ENCODE measurements at places on chromosomes 7 and 10.

DNA sequence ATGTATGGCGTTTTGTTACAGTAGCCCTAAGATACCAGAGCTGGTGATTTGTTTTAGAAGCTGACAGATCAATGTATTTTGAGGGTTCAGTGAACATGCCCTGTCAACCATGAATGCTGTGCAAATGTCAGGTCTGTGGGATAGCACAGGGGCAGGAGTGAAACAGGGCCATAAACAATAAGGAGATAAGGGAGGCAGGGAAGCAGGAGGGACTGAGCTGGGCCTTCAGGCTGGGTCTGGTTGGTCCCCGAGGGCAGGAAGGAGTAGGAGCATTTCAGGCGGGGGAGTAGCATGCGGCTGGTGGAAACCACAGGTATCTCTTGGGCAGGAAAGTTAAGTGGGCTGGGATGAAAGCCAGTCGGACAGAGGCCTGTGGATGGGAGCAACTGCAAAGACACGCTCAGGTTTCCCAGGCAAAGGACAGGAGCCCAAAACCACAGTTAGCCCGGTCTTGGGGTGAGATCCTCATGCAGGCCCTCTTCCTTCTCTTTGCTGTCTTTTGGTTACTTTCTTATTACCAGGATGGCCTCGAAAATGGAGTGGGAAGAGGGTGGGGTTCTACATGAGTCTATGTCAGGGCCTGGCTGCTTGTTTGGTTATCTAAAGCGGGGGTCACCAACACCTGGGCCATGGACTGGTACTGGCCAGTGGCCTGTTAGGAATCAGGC is 69.5 kb upstream of the SEPHS1 start:
- no peak for DNase-seq

GRCh38 chr10:28139138-28139537 is 140.3 kb upstream of the ODAD2 start:
- DNase-seq = no peak

DNA sequence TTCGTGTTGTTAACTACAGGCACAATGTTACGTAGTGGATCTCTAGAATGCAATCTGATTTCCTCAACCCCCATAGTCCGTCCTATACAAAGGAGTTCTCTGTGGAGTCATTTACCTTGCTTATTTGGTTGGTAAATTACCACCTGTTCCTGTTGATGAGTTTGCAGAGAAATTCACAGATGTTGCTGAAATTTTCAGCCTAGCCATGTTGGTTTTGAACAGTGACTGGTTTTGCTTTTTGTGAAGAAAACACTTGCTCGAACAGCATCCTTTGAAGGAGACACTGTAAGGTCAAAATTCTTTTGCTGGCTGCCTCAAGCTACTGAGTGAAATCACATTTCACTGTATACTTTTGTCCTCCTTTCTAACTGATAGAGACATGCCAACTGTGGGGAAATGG is 15.4 kb upstream of the PRKCQ start:
- no peak for DNase-seq

DNA sequence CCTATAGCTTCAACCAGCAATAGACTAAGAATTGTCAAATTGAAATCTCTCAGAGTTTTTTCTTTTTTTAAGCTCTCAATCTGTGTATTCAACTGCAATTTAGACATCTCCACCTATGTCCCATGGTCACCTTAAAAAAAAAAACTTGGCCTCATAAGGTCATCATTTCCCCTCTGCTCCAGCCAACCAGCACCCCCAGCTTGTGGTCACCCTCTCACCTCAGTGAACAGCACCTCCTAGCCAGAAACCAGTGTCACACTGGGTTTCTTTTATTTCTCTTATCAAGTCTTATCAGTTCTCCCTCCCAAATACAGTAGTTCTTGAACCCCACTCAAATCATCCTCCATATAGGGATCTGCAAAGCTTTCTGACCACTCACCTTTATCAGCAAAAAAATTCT is 4.0 kb downstream of the ITGB1 start:
- DNase-seq = no peak

DNA sequence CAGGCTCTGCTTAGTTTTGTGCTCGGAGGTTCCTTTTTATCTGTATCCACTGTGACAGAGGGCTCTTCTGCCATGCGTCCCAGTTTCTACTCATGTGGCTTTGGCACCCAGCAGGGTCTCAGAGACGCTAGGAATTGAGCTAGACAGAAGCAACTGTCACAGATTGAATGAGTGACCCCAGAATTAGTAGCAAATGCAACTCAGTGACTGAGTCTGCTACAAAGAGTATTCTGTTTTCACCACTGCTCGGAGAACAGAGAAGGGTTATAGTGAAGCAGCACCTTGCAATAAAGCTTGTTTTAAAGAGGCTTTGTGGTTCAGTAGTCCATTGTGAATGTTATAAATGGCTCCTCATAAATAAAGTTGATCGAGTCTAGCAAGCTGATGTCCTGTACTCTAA is 113.2 kb downstream of the DNAH11 start:
- DNase-seq = no peak

GRCh38 chr7:40726559-40726958 is 591.8 kb downstream of the SUGCT start:
- DNase-seq = no peak

DNA sequence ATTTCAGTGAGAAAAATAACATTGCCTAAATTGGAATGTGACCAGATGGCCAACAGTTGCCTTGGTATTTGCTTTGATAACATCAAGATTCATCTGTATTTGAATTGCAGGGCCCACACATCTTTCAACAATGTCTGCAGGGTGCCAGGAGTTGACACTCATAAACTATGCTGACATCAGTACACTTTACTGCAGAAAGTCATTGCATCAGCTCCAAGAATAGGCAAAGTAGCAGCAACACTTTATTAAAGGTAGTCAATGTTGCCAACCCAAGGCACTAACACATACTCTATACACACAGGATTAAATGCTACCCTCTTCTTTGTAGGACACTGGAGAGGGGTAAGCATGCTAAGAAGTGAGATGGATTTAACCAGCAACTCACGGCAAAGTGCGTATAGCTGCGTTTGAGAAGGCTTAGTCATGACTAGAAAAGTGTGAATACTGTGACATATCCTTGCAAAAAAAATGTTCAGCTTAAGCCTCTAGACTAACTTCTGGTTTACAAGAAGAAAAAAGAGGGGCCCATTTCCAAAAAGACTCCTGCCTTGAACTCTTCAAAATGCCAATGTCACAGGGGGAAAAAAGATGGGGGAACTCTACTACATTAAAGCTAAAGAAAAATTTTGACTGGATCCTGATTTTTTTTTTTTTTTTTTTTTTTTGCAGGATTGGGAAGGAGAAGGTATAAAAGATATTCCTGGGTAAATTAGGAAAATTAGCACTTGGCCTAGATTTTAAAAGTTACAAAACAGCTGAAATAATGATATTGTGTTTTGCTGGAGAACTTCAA is 2.2 kb downstream of the BBIP1 start:
- DNase-seq = no peak

DNA sequence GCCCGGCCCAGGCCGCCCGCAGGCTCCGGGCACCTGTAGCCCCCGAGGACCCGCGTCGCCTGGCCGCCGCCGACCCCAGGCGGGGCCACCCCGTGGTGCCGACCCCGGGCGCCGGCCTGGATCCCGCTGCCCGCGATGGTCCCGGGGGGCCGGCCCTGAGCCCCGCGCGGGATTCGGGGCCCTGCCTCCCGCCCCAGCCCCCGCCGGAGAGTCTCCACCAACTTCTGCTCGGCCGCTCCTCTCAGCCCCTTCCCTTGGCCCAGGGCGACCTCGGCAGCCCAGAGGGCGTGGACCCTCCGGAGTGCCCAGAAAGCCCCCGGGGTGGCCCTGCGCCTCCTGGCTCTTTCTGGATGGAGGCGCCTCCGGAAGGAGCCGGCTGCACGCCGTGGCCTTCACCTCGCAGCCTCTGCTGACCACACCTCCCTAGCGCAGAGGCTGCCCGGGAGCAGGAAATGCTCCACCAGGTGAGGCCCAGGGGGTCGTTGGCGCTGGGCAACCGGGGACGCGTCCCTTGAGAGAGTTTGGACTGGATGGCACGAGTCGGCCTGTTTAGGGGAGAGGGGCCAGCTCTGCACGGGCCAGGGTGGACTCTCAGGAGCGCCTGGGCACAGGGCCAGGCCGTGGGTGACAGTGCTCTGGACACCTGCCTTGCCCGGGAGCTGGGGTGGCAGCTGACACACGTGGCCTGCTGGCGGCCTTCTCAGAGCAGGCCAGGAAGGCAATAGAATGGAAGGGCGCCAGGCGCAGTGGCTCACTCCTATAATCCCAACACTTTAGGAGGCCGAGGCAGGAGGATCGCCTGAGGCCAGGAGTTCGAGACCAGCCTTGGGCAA is 529 bp downstream of the ZNF853 start:
- no peak for DNase-seq

GRCh38 chr10:3259499-3259898 is 86.9 kb upstream of the PITRM1 start:
- DNase-seq = no peak

- no peak for DNase-seq
Measured at GRCh38 chr10:12214093-12214492, 18.1 kb downstream of the CDC123 start.

DNA sequence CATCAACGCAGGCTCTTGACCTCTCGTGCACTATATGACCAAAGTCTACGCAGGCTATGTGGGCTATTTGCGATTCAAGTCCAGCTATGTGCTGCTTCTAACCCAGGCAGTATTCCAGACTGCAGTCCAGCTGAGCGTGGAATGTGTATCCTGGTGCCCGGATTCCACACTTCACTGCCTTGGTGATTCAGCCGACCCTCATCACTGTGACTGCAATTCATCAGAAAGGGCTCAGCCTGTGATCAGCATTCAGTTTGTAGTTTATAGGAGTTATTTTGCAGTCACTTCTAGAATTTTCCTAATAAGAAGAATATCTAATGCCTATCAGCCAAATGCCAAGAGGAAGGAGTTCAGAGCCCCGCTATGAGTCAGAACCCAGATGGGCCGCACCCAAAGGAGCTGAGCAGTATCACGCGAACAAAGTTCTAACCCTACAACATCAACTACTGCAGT is 119.8 kb upstream of the LANCL2 start:
- DNase-seq = no peak

- DNase-seq = no peak
Measured at GRCh38 chr7:151459726-151460473, 20.0 kb upstream of the CRYGN start.

GRCh38 chr7:34939175-34939574 is 98.1 kb downstream of the DPY19L1 start:
- no peak for DNase-seq

DNA sequence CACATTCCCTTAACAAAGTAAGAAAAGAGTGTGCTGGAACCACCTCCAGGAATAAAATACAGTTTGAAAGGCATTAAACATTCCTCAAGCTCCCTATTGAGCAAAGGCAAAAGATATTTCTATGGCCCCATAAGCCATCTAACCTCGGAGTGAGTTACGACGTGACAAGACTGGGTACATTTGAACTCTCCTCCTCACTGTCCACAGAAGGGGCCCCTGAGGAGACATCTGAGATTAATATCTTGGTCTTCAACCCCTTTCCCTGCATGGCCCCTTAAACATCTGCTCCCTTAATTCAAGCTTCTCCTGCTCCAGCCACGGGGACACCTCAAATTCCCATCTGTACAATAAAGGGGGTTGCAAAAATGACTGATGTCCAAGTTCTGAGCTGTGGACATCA is 526 bp downstream of the GIMAP1 start:
- DNase-seq = no peak

GRCh38 chr7:83339907-83340306 is 177.2 kb upstream of the PCLO start:
- DNase-seq = no peak

- no peak for DNase-seq
Measured at GRCh38 chr7:122314284-122314683, 9.7 kb upstream of the FEZF1 start.

- no peak for DNase-seq
Measured at GRCh38 chr10:43969506-43969905, 320.8 kb upstream of the ZNF32 start.

DNA sequence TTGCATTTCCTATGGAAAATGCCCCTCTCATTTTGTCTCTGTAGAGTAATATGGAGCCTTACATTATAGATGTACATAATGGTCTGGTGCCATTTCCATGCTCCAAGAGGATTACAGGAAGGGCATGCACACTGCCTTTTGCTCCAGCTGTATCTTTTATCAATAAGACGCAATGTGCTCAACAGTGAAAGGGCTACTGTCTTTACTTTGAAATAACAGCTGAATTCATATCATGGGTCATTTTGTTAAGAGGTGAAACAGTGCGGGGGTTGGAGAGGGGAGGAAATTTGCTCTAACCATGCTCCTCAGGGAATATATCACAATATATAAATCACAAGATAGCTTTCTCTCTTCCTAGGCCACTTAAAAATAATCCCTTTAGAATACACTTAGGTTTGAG is 77.7 kb downstream of the ICA1 start:
- DNase-seq = no peak

DNA sequence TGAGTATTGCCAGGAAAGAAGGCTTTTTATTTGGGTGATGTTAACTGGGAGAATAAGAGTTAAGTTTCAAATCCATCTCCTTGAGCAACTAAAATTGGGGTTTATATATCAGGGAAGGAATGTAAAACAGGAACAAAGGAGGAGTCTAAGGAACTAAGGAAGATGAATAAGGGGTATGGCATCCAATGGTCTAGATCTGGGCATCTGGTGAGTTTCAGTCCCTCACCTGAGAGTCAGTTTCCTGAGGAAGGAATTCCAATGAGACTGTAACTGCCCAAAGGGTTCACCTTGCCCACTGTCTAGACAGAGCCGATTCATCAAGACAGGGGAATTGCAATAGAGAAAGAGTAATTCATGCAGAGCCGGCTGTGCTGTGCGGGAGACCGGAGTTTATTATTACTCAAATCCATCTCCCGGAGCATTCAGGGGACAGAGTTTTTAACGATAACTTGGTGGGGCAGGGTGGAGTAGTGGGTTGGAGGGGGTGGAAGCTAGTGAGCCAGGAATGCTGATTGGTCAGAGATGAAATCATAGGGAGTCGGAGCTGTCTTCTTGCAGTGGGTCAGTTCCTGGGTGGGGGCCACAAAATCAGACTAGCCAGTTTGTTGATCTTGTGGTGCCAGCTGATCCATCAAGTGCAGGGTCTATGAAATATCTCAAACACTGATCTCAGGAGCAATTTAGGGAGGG is 188.3 kb upstream of the STK17A start:
- no peak for DNase-seq

DNA sequence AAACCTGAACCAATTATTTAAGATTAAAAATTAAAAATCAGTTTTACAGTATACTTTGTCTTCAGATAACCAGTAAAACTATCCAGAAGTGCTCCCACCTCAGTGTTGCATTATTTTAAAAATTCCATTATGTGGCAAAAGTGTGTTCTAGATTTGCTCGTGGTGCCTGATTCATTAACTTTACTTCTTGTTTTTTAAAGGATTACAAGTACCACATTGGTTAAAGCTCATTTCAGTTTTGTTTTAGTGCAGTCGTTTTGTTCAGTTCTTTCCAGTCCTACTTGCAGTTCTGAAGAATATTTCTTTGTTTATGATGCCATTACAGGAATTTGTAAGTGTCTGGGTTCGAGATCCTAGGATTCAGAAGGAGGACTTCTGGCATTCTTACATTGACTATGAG is 69.0 kb downstream of the SNX10 start:
- DNase-seq = no peak

DNA sequence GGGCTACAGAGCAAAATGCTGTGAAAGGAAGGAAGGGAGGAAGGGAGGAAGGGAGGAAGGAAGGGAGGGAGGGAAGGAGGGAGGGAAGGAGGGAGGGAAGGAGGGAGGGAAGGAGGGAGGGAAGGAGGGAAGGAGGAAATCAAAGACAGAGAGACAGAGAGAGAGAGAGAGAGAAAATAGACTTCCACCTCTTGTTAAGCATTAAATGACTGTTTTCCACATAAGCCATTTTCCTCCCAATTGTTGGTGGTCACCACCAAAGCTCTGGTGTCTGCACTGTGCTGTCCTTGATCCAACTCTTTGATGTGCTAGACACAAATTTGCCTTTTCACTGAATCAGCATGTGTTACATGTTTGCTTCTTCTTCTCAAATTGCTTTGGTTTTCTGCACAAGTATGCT is 90.7 kb upstream of the INHBA start:
- DNase-seq = no peak

All from NCI-H1048 (cell line).